Kasumi-1 (cell line): ENCODE measurements at places on chromosomes 2 and 18.

- DNase-seq = peak; percentile 77
Measured at GRCh38 chr2:121356058-121356640, 71.1 kb upstream of the TFCP2L1 start.

- DNase-seq = peak; percentile 71
Measured at GRCh38 chr2:68909793-68910674, 38.8 kb upstream of the BMP10 start.

- peak; percentile 92 for DNase-seq
Measured at GRCh38 chr2:88627856-88628570, 749 bp upstream of the EIF2AK3 start.

- no peak for DNase-seq
Measured at GRCh38 chr2:71066856-71067255, 1.6 kb upstream of the NAGK start.

DNA sequence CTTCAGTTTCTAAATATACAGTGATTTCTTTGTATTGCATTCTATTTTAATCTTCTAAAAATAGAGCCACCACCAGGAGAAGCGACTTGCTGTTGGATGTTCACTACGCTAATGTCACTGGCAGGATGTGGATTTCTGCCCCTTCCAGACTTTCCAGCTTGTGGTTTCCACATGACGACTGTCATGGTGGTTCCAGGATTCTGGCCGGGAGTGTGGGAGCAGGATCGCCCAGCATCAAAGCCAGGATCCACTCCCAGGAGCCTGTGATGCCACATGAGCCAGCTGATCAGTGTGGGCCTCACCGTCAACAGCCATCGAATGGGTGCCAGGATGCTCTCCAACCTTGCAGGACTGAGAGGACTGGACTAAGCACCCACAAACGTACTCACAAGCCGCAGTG, 148.8 kb downstream of the HDAC4 start:
- no peak for DNase-seq

DNA sequence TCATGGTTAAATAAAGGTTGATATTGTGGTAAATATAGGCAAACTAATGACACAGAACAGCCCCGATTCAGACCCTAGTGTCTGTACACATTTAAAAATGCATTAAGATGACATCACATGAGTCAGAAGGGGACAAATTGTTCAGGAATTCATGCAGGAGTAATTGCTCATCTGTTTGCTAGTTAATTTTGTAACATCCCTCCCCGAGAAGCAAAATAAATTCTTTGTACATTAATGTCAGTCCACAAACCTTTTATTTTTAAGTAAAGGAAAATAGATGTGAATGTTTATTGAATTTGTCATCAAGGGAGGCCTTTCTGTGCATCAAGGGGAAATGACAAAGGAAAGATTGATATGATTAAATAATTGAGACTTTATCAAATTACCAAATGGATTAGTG, 69.9 kb downstream of the SH3BP4 start:
- DNase-seq = no peak

DNA sequence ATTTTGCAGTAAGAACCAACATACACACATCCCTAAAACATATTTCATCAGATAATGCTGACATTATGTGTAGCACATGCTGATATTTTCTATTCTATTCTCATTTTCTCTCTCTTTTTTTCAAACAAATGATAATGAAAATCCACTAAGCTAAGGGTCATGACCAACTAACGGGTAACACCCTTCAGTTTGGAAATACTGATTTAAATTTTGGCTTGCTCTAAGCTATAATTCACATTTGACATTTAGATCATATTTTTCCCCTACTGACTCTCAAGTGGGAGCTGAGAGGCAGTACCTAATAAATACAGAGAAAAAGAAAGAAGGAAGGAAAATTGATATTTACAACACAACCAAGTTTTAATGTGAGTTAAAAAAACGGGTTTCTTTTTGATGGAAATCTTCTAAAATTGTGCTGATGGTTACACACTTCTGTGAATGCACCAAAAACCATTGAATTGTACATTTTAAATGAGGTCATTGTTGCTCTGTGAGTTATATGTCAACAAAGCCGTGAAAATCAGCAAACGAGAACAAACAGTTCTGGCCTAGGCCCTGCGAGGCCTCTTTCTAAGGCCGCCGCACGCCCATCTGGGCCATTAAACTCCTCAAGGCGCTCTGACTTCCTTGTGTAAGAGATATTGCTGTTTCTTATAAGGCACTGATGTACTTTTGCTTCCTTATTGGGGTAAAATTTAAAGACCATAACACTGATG, 124.2 kb downstream of the GALR1 start:
- DNase-seq = no peak

- no peak for DNase-seq
Measured at GRCh38 chr2:100070078-100070477, 72.3 kb downstream of the AFF3 start.

GRCh38 chr2:102618452-102619413, 620 bp upstream of the SLC9A2 start:
- no peak for DNase-seq

DNA sequence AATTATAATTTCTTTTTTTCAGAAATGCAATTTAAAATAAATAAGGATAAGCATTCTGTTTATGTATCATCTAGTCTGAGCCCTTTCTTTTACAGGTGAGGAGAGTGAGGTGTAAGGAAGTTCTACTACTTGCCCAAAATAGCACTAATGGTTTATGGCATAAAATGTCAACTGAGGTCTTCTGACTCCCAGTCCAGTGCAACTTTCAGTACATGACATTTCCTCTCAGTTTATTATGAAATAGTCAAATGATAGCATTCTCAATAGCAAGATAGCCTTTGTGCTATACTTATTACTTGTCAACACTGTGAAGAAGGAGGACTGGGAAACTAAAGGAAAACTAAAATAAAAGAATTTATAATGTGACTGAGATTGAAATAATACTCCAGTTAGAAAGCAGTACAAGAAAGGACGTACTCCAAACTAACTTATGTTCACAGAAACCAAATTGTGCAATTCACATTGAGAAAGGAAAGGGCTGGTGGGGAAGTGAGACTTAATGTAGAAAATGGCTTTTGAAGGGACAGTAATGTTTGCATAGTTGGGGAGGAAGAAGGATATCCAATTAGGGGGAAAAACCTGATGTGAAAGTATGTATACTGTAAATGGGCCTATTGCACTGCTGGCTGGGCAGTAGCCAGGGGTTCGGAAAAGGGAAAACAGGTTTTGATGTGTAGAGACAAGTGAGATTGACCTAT, 166.7 kb upstream of the ZEB2 start:
- peak; percentile 77 for DNase-seq

- DNase-seq = no peak
Measured at GRCh38 chr2:123732563-123732962, 292.5 kb upstream of the CNTNAP5 start.

- DNase-seq = no peak
Measured at GRCh38 chr2:13968811-13969210, 663.7 kb upstream of the LRATD1 start.

DNA sequence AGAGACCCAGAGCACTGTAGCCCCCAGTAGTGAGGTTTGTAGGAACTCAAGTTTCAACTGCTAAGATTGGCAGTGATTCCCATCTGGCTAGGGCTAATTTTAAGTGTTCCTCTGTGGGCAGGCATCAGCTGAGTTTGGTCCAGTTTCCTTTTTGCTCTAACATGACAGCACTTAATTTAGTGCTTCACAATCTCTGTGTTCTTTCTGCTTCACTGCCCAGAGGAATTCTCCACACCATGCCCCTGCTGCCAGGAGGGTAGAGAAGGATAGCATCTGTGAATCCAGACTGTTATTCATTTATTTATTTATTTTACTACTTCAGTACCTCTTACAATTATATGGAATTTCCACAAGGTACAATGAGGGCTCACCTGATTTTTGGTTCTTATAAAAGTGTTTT, 549.9 kb upstream of the FSIP2 start:
- DNase-seq = no peak

DNA sequence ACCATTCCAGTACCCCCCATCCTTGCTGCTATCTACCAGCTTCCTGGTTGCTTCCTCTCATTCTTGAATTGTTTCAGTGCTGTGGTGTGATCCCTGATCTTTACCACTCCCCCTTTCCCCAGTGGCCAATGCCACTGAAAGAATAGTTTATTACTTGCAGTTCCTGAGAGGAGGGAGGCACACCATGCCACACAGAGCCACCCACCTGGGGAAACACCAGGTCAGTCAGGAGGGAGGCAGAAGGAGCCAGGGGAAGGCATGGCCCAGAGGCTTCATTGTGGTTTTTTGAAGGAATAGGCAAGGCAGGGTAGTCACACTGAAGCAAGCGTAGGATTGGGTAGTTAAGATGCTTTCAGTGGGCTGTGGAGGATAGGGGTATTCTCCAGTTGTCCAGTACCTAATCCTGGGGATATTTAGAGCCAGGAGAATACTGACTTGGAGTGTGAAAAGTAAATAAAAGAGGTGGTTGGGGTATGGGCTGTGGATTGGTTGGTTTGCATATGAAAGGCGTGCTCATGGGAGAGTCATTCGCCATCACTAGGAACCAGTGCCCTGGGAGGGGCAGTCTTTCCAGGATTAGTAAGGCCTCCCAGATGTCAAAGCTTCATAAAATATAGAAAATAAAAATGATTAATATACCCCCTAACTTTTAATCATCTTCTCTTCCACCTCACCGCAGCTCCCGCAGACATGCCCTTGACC, 6.7 kb upstream of the TMEM177 start:
- DNase-seq = no peak

GRCh38 chr18:47752796-47753645, 177.4 kb downstream of the SMAD2 start:
- DNase-seq = no peak

DNA sequence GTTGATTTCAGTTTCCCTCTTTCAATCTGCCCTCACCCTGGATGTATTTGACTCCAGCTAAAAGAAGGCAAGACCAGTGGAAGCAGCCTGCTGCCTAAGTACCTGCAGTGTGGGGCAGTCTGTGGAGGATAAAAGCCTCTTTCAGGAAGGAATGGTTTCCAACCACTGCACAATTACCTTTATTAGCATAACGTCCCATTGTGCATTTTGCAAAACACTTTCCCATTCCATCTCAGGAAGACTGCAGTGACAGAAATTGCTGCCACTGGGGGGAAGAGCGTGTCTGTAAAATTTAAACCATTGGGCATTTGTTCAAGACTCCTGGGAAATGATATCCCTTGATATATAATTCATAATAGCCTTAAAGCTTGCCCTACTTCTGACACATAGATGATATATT, 26.2 kb downstream of the CYRIA start:
- no peak for DNase-seq

DNA sequence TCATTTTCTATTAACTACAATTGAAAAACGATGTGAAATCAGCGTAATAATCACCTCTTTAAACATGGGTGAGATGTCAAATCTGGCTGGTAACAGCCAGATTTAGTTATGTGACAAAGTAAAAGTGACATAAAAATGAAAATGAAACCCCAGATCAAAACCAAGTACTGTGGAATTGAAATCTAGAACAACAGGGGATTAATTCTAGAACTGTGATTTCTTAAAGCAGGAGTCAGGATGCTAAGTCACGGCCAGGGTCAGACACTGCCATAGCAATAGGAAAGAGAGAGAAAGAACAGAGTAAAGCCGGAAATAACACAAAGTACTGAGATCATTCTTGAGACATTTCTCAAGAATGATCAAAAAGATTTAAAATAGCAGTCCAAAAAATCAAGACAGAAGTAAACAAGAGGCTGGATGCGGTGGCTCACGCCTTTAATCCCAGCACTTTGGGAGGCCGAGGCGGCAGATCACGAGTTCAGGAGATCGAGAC, 1183.7 kb upstream of the NXPH2 start:
- DNase-seq = no peak

- DNase-seq = no peak
Measured at GRCh38 chr2:146602383-146602782, 1242.4 kb upstream of the ACVR2A start.

DNA sequence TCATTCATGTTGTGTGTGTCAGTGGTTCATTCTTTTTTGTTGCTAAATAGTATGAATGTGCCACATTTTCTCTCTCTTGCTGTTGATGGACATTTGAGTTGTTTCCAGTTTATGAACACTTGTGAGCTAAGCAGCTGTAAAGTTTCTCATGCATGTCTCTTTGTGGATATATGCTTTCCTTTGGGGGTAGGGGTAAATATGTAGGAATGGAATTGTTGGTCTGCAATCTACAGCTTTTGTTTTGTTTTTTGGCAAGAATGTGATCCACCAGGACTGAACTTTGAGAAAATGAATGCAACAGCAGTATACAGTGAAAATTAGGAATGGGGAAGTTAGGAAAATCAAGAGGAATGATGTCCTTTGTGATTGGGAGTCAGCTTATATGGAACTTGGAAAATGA, 226.3 kb downstream of the CDCA7 start:
- no peak for DNase-seq

DNA sequence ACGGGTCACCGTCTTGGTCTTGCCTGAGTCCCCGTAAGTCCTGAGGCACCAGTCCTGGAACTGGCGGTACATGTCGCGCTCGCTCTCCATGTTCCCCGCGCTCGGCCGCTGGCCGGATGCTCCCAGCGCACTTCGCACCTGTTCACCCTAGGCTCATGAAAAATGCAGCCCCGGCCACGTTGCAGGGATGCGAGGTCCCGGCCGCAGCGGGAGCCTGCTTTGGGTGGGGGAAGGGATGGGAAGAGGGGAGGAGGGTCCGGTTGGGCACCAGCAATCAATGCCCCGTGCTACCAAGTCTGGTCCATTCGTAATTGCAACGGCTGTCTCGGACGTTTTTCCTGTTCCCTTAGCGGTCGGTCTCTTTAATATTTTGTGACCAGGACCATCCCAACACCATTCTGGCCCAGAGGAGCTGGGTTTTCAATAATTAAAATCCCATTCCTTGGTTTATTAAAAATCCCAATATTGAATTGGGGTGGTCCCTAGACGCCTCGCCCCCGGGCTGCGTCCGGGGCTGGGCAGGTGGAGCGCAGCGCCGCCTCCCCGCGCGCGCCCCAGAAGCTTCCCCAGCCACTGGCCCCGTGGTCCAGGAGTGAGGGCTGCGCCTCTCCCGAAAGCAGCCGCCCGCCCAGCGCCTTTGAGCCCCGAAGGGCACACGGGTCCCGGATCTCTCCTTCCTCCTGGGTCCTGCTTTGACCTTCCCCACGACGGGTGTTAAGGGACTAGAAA, 1.4 kb downstream of the NOL4 start:
- no peak for DNase-seq

- DNase-seq = peak; percentile 10
Measured at GRCh38 chr2:107001551-107001950, 115.6 kb upstream of the ST6GAL2 start.

GRCh38 chr18:58264075-58264474, 220.0 kb downstream of the NEDD4L start:
- no peak for DNase-seq

DNA sequence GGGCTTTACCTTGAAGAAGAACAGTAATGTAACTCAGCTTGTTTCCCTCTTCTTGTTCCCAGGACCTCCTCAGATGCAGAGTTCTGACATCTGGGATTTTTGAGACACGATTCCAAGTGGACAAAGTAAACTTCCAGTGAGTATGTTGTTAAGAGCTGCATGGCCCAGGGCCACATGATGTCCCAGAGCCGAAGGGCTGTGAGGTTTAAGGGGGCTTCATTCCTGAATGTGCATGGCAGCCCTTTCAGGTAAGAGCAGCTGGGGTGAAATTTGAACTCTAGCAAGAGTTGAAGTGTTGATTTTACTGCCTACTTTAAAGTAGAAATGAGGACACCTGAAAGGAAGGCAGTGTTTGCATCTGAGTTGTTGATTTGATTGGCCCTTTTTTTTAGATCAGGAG, 13.3 kb downstream of the CHMP1B start:
- DNase-seq = no peak
